ENCODE measurements at places on chromosomes 2 and 18. TPM values are rescaled to one million over a fixed set of nuclear protein-coding genes. Genes with fewer than 3 reads are reported as not detected.

LIMS4 gene
- total RNA-seq: 0.29 TPM

FBXO36 gene
- 1.4 TPM for total RNA-seq

LYPD6 gene
- total RNA-seq: 0.06 TPM

IL1R1 gene
- 40.2 TPM for total RNA-seq

SCG2 gene
- 0.88 TPM for total RNA-seq

GKN1 gene
- 0.83 TPM for total RNA-seq

IL1RL2 gene
- total RNA-seq: not detected

TUBA3E gene
- 0.14 TPM for total RNA-seq

FAM237A gene
- total RNA-seq: not detected

GALNT14 gene
- total RNA-seq: 48.4 TPM

EHBP1 gene
- 52.5 TPM for total RNA-seq

HAAO gene
- not detected for total RNA-seq

MYOM1 gene
- total RNA-seq: 0.05 TPM

TYW5 gene
- total RNA-seq: 9.3 TPM

TLX2 gene
- total RNA-seq: 0.44 TPM

CAVIN2 gene
- total RNA-seq: 19.8 TPM

ALPI gene
- total RNA-seq: not detected

KIAA2012 gene
- not detected for total RNA-seq

HRH4 gene
- not detected for total RNA-seq

STAT4 gene
- total RNA-seq: 3.9 TPM

PROKR1 gene
- total RNA-seq: not detected

RTP5 gene
- not detected for total RNA-seq

RAMP1 gene
- total RNA-seq: 0.32 TPM

IL36B gene
- 0.09 TPM for total RNA-seq

Data from A549 treated with CORT108297 at 1 μM for 4 hours (cell line).